ENCODE measurements at places on chromosomes 6 and 20.

- no peak for DNase-seq
These were observed 2.3 kb upstream of the MAS1L start for GRCh38 chr6:29490055-29490454.

GRCh38 chr6:134911547-134911946 is 38.4 kb downstream of the ALDH8A1 start:
- no peak for DNase-seq

- DNase-seq: no peak
These were observed 37.9 kb upstream of the BEND6 start for GRCh38 chr6:56916849-56917551.

GRCh38 chr6:112933947-112934346 is 586.8 kb downstream of the RFPL4B start:
- DNase-seq: no peak

DNA sequence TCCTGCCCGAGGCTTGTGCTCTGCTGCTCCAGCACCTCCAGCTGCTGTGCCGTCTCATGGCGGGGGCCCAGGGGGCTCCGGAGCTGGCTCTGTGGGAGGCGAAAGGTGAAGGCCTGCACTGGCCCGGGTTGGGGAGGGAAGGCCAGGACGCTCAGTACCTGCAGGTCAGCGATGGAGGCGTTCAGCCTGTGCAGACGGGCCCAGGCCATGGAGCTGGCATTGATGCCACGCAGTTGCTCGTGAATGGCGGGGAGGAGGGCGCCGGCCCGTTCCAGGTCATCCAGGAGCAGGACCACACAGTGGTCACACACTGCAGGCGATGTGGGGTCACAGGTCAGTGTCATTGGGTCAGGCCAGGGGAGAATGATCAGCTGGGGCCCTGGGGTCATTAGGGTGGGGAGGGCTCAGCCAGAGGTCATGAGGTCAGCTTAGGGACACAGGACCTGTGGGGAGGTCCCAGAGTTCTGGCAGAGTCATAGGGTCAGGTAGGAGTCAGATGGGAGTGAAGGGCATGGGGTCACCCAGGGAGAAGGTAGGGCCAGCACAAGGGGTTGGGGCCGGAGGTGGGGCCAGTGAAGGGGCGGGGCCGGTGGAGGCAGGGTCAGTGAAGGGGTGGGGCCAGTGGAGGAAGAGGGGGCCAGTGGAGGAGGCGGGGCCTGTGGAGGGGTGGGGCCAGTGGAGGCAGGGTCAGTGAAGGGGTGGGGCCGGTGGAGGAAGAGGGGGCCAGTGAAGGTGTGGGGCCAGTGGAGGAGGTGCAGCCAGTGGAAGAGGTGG is 18.0 kb downstream of the ADRM1 start:
- no peak for DNase-seq

DNA sequence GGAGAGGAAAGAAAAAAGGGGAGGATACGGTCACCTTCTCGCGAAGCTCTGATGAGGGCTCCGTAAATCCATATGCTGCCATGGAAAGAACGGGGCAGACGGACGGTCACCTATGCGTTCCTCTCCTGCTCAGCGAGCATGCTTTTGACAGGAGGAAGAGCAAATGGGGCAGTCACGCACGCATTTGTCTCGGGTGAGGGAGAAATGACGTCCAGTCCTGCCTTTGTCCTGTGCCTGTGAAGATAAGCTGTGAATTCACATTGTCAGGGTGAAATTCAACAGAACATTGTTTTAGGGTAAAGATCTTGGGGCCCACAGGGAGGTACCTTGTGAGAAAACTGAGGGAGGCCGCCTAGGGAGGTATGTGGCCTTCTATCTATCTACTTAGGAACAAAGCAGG is 83.8 kb downstream of the IRF4 start:
- no peak for DNase-seq

GRCh38 chr6:47545223-47545622 is 67.6 kb downstream of the CD2AP start:
- DNase-seq: no peak

GRCh38 chr20:14051454-14051853 is 56.1 kb downstream of the MACROD2 start:
- DNase-seq: no peak

DNA sequence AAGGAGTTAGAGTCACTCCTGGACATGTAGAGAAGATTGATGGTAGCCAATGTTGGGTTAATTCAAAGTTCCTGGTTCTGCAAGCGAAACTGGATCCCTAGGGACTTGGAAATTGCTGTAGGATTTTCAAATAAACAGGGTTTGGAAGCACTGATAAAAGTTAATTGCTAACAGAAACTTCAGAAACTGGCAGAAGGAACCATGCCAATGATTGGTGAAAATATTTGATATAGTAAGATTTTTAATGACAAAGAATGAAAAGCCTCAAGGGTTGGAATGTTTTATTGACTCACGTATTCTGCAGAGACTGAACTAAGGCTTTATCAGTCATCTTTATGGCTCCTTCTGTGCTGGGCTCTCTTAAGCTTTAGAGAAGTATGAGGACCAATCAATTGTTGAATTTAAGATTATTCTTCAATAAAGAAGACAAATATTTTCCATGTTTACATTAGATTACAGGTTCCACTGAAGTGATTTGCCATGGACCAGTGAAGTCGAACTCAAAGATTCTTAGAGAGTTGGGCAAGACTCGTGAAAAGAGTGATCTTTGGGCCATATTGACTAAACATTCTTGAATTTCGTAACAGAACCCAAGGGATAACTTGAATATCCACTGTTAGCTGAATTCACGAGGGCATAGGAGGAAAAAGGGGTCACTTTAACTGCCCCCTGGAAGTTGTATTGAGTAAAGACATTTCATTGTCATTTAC is 371.4 kb downstream of the HDGFL1 start:
- no peak for DNase-seq

DNA sequence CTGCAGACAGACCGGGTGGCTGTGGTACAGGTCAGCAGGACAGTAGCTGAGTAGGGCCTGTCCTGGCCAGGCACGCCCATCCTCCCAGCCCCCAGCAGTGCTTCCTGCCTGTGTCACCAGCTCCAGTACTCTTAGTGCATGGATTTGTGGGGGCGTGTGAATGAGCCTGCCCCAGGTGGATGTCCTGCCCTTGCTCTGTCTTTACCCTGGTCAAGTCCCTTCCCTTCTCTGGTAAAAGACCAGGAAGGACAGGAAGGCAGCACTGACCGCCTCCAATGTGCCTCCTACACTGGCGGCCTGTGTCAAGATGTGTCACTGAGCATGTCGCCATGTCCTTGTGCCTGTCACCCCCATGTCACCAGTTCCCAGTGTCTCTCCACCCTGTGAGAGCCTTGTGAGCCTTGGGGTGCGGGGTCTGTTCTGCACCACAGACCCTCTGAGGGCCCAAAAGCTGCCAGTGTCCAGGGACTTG is 11.9 kb downstream of the TEAD3 start:
- DNase-seq: no peak

GRCh38 chr6:16403831-16404230 is 165.4 kb downstream of the GMPR start:
- no peak for DNase-seq

DNA sequence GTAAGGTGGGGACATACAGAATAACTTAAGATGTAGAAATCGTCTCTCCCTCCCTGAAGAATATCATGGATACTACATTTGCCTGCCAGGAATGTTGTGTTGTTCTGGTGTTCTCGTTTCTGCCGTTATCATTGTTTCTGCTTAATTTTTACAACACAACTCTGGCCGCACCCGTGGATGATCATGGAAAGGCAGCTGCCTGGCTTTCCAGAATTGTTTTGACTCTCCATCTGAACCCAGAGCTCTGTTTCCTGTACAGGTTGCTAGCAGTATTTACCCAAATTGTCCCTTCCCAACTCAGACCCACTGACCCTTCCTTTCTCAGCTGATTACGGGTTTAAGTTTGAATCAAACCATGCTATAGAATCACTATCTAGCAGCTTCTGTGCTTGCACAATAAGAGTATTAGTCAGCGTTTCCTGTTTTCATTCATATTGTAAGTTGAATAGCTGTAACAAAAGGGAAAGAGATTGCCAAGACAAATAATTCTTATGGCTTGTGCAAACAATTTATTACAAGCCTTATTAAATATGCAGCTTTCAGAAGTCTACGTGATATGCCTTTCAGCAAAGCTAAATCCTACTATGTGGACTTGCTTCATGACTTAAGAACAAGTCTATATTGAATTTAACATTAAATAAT is 139.0 kb downstream of the MTHFD1L start:
- no peak for DNase-seq

- no peak for DNase-seq
These were observed 64.9 kb downstream of the SLC23A2 start for GRCh38 chr20:4936392-4936850.

DNA sequence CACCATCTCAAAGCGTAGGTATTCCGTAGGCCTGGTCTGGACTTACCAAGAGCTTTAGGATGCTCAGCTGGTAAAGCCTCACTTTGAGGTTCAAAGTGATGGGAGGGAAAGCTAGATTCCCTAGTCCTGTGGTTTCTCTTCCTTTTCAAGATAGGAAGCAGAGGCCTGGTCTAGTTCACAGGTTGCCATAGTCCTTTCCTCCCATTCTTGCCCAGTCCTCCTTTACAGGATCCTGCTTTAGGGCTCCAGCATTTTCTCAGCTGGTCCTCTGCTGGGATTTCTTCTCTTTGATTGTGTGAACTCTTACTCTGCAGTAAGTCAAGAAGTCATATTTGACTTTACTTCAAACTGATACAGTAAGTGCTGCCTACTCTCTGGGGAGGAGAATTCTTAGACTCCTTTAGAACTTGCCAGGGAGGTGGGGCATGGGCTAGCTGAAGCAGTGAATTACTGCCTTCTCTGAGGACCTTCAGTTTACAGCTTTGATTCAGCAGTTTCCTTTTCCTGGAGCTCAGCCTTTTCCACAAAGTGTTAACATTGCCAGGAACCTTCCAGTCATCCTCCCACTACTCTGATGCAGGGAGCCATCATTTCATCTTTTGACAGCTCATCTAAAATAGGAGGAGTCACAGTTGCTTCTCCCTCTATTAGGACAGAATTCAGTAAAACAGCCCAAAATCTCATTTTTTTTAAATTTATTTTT is 42.8 kb upstream of the PLCG1 start:
- DNase-seq: no peak

- no peak for DNase-seq
These were observed 19.2 kb downstream of the ASIP start for GRCh38 chr20:34260208-34260942.

GRCh38 chr6:8589941-8590729 is 154.8 kb upstream of the SLC35B3 start:
- no peak for DNase-seq

GRCh38 chr6:38182426-38182825 is 362.9 kb downstream of the ZFAND3 start:
- no peak for DNase-seq

- no peak for DNase-seq
These were observed 3.1 kb upstream of the TAF8 start for GRCh38 chr6:42047213-42047590.

GRCh38 chr6:16799279-16800193 is 38.3 kb upstream of the ATXN1 start:
- no peak for DNase-seq

DNA sequence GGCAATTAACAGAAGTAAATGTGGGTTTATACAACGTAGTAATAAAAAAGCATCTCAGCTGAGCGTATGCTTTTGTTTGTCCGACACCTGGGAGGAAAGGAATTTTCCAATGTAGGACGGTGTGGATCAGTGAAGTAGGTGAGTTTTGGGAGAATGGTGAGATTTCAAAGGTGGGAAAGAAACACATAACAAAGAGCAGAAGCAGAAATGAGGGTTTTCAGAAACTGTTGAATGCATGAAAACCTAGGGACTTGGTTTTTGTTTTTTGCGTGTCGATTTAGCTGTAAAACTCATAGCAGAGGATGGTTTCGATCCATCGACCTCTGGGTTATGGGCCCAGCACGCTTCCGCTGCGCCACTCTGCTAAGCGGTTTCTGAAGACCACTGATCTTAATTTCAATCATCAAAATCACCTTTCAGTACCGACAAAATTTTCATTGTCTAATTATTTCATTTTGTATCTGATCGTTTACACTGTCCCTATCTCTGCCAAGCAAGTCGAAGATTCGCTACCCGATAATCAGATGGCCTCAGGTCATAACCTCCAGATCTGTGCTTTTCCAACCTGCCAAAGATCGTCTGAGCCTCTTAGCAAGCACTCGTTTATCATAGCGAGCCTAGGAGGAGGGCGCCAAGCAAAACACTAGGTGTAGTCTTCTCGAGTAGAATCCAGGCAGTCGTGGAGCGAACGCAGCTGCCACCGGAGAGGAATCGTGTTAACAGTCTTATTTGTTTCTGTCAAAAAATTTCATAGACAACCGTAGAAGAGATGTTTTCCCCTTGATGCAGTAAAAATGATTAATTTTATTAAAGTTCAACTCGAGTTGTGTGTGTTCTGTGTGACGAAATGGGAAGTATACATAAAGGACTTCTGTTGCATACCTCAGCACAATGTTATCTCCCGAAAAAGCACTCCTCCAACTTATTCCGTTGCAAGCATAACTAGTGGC is 20.9 kb upstream of the POM121L2 start:
- peak; percentile 29 for DNase-seq

GRCh38 chr6:17740559-17741220 is 34.0 kb upstream of the NUP153 start:
- DNase-seq: no peak

- DNase-seq: no peak
These were observed 5.5 kb downstream of the ANKEF1 start for GRCh38 chr20:10040070-10040975.

DNA sequence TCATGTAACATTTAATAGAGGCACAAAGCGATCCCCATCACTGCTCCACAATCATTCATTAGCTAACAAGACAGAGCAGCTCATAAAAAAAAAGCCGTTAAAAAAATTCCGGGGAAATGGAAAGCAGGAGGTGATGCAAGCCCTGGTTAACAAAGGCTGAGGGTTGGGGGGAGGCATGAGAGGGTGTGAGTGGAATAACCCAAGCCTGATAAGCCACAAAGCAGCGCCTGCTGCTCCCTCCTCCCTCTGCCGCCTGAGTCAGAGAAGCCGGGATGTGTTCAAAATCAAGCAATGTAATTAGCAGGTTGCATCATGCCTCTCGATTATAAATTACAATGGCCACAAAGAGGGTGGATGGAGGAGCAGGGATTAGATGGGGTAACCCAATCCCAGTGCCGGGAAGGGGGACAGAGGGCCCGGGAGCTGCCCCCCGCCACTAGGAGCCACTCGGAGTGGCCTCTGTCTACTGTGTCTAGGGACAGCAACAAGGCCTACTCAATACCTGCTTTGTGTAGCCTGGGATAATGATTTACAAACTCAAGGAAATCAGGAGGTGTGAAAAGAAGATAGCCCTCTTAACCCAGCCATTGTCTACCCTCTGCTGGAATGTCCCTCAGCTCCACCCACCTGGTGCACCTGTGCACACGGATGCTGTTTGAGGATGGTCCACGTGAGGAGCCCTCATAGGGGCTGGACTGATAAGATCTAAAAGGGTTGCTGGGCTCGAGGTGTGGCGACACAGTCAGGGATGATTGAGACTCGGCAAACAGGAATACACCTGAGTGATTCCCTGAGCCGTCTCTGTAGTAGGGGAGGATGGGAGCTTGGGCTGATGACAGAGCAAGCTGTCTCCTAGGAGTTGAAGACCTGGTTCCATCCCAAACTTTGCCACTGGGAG is 156.9 kb downstream of the VEGFA start:
- DNase-seq: no peak

Measured in T-helper 1 cell (primary cell).